SIG-M5 (cell line): ENCODE measurements at places on chromosomes 7 and 10.
A peak's percentile ranks its signal among the peaks of the same experiment; 100 is the strongest.

- no peak for DNase-seq
Measured at GRCh38 chr10:17213646-17214349, 12.3 kb upstream of the TRDMT1 start.

DNA sequence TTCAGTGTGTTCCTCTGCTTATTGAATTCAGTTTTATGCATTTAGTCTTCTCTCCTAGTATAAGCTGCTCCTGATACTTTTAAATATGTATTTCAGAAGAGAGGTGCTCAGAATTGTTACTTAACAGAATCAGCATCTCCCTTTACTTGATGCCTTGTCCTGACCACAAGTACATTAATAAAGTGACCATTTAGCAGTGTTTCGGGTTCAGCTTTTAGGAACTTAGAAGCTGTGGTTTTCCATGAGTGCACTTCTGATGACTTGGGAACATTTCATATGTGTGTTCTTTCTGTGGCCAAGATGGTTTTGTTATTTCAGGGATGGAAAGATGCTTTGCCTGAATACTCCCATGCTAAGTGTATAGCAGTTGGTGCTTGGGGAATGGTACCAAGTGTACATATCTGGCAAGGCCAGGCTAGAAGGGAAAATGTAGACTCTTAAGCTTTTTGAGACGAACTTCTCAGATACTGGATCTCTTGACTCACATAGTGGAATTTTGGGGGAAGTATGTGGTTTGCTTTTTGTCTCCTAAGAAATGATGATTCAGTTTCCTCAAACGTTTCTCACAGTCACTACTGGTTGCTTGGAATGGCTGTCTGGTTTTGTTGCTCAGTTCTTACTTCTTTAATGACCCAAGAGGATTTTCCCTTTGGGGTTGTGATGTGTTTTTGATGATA, 17.2 kb downstream of the SGPL1 start:
- no peak for DNase-seq

DNA sequence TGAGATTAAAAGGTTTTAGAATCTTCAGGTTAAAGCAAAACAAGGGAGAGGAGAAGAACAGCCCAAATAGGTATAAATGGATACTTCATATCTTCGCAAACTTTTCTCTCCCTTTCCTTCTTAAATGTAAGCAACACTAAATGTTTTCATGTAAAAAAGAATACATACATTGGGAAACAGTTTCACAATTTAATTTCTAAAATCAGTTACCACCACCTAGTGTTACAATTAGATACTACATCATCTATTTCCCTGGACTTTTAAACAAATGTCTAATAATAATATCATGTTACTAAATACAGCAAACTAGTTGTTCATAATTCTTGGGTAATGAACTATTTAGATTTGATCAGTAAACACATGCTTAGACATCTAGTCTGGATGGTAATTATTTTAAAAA, 35.8 kb downstream of the MINDY3 start:
- no peak for DNase-seq

DNA sequence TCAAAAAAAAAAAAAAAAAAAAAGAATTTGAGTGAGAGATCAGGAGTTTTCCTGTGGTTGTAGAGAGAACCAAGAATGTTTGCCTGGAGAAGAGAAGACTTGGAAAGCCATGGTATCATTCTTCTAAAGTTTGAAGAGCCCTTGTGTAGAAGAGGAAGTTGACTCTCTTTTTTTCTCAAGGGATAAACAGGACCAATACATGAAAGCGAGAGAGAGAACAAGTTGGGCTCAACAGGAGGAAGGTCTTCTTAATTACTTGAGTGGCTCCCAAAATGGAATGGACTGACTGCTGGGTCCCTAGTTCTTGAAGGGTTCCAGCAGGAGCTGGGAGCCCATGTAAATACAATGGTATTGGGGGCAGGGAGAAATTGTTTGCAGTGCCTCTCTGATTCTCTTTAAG, 173.3 kb upstream of the ADO start:
- no peak for DNase-seq

- DNase-seq, result no peak
Measured at GRCh38 chr10:77029777-77030717, 607.6 kb downstream of the KCNMA1 start.

DNA sequence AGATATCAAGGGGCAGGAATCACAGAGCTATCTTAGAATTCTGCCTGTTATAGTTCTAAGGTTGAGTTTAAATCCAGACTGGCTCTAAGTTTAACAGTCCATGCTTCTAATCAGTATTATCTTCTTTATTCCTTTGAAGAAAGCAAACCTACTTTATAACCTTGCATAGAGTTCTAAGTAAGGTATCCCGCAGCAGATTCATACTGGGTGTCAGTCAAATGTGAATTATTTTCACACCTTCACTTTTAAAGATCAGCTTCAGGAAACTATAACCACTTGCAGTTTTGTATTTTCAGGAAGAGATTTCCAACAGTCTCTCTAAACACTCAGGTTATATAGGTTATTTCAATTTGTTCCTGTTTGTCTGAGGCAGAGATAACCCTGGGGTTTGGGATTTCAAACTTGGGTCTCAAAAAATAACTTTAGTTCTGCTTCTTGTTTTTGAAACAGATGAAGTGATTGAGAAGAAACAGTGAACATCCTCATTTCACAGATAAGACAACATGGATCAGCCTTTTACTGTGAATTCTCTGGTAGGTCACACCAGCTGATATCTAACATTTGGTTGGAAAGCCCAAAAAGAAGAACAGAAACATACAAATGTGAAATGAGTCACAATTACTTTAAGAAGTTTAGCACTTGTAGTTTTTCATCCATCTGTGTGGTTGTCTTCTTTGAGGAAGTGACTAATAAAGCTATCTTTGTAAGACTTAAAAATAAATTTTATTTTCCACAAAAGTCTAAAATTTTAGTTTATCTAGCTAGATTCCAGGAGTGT, 21.4 kb downstream of the STAMBPL1 start:
- DNase-seq, result peak; percentile 83

- DNase-seq, result no peak
Measured at GRCh38 chr7:55498142-55498541, 74.2 kb downstream of the VOPP1 start.

DNA sequence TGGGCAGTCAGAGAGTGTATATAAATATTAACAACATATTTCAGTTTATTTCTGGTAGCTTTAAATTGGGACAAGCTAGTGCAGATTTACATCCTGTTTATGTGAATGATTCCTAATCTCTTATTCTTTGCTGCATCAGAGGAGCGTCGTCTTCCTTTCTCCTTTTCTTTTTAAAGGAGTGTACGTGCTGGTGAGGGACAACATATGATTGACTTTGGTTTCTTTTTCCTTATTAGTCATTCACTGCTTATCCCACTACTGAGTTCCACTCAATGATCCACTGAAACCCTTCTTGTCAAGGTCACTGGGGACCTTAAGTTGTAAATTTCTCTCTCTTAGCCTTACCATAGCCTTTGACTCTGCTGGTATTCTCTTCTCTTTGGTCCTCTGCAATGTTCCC, 116.3 kb downstream of the EXOC4 start:
- no peak for DNase-seq

GRCh38 chr10:5951721-5952407, 25.5 kb downstream of the IL15RA start:
- DNase-seq, result no peak

DNA sequence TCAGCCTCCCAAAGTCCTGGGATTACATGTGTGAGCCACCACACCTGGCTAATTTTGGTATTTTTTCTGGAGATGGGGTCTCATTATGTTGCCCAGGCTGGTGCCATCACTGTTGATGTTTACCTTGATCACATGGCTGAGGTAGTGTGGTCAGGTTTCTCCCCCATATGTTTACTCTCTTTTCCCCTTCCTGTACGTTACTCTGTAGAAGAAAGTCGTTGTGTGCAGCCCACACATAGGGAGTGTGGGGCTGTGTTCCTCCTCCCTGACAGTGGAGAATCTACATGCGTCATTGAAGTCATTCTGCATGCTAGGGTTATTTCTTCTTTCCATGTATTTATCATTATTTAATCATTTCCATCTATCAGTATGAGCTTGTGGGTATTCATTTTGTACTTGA, 16.3 kb upstream of the ORAI2 start:
- DNase-seq, result no peak

DNA sequence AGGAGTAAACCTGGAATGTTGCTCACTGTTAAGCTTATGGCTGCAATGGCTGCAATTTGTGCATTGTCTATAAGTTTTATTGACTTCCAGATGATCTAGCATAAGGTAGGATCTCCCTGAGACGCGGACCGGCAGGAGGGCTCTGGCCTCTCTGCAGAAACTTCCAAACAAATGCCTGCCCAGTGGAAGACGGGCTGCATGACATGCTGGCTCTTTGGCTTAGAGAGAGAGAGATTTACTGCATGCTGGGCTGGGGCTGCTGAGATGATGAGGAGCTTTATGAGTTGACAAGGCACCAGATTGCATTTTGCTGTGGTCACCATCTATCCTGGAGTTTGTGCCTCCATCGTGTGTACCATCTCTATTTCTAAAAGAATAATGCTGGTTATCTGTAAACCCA, 193.2 kb downstream of the GALNT17 start:
- no peak for DNase-seq
